Thoracic aorta (tissue), 2 donors: ENCODE measurements at places on chromosomes 1 and 21. TPM values are rescaled to one million over a fixed set of nuclear protein-coding genes. Genes with fewer than 3 reads are reported as not detected.

POU3F1 gene
- not detected for total RNA-seq

HPCAL4 gene
- total RNA-seq: 0.35 TPM

UMODL1 gene
- total RNA-seq: not detected

KIAA0319L gene
- 62.4 TPM for total RNA-seq

CHAF1B gene
- 0.35 TPM for total RNA-seq

ACKR1 gene
- 123 TPM for total RNA-seq

CYP4B1 gene
- total RNA-seq: 117 TPM

TMEM51 gene
- total RNA-seq: 2.0 TPM

JAM2 gene
- 20.9 TPM for total RNA-seq

CADM3 gene
- 7.2 TPM for total RNA-seq

LYPD8 gene
- total RNA-seq: not detected

TRIM58 gene
- total RNA-seq: 0.99 TPM

ZFP69B gene
- total RNA-seq: 0.95 TPM

FAM167B gene
- total RNA-seq: 0.78 TPM

SPRR2G gene
- total RNA-seq: not detected

FALEC gene
- not detected for total RNA-seq

PDC gene
- total RNA-seq: not detected

OPTC gene
- not detected for total RNA-seq

SPOCD1 gene
- total RNA-seq: 10.6 TPM

SYT6 gene
- 0.85 TPM for total RNA-seq

SLC35F3 gene
- total RNA-seq: not detected

COPA gene
- 162 TPM for total RNA-seq

AKNAD1 gene
- total RNA-seq: not detected

BSND gene
- not detected for total RNA-seq
